ENCODE measurements at places on chromosomes 1 and 21.
A peak's percentile ranks its signal among the peaks of the same experiment; 100 is the strongest.

GRCh38 chr21:24045373-24045772, 1561.9 kb downstream of the MRPL39 start:
- DNase-seq, result no peak

- DNase-seq, result no peak
Measured at GRCh38 chr21:28590676-28591075, 402.0 kb downstream of the LTN1 start.

GRCh38 chr21:34336756-34337391, 26.9 kb upstream of the KCNE2 start:
- DNase-seq, result no peak

DNA sequence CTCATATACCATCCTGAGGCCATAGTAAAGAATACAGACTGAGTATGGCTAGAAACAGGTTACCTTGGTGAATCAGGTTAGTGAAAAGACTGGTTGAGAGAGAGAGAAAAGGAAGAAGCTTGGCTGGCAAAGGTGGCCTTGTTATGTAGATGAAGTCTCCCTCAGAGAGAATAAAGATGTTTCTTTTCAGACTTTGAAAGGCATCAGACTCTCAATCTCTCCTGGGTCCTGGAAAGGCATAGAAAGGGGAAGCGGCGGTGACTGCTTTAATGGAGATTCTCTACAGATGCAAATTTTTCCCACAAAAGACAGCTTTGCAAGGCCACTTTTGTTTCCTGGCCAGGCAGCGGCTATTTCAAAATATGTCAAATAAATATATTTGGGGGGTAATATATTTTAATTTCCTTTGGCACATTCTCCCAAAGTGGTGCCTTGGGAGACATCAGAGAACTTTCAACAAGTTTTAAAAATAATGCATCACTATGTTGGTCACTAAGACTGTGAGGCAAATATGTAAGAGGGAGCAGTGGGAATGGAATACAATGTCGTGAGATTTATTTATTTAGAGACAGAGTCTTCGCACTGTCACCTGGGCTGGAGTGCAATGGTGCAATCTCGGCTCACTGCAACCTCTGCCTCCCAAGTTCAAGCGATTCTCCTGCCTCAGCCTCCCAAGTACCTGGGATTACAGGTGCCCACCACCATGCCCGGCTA, 46.1 kb downstream of the NPHS2 start:
- no peak for DNase-seq

- DNase-seq, result no peak
Measured at GRCh38 chr21:45333583-45334121, 46.0 kb upstream of the POFUT2 start.

- no peak for DNase-seq
Measured at GRCh38 chr1:4710592-4711415, 56.4 kb downstream of the AJAP1 start.

DNA sequence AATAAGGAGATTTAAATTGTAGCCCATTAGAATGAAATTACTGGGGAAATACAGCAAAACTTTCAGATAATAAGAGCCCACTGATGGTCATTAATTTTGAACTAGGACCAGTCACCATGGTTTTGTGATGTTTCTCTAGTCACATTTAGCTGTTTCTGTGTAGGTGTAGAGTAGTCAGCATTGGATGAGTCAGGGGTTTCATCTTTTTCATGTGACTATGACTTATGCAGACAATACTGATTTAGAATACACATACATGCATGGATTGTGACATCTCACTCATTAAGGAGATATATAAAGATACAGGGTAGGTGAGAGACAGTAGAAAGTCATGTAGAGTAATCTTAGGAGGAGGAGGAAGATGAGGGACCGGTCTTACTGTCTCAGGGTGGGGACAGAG, 1192.7 kb downstream of the KCNT2 start:
- no peak for DNase-seq

GRCh38 chr1:186899977-186900376, 71.2 kb downstream of the PLA2G4A start:
- no peak for DNase-seq

DNA sequence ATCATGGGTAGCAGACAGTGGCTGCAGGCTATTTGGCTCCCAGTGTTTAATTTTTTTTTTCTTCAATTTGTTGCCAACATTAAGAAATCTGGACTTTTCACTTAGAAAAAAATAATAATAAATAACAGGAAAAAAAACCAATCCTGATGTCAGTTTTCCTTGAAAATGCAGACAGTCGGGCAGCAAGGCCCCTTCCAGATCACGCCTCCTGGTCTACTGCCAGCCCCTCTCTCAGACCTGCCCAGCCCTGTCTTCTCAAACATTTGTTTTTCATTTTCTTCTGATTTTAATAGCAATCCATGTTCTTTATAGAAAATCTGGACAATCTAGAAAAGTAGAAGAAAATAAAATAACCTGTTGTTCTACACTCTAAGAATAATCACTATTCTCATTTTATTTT, 15.5 kb downstream of the IFNGR2 start:
- DNase-seq, result peak; percentile 90
